ENCODE measurements at places on chromosomes 6 and 20.

- DNase-seq, result no peak
Measured at GRCh38 chr20:19786311-19786710, 28.3 kb downstream of the RIN2 start.

DNA sequence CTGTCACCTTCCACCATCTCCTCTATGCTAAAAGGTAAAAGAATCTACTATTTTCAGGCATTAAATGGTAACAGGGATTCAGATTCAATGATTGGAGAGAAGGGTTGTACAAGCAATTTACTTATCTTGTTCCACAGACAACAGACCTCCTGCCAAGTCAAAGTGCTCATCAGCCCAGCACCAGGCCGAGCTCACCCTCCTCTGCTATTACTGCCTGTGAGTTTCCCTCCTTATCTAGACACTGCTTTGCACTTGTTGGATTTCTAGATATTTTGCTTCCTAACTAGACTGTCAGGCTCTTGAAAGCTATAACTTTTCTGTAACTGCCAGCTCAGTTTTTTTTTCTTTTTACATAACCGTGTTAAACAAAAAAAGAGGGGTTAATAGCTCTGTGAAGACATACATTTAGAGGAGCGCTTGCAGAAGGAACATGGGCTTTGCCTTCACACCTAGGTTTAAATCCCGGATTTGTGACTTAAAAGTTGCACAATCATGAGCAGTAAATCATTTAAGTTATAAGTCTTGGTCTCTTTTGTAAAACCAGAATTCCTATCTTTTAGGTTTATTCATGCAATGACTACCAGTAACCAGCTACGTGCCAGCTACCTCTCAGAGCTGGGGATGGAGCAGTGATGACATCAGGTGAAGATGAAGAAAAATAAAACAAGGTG is 1.1 kb upstream of the FAM162B start:
- no peak for DNase-seq

DNA sequence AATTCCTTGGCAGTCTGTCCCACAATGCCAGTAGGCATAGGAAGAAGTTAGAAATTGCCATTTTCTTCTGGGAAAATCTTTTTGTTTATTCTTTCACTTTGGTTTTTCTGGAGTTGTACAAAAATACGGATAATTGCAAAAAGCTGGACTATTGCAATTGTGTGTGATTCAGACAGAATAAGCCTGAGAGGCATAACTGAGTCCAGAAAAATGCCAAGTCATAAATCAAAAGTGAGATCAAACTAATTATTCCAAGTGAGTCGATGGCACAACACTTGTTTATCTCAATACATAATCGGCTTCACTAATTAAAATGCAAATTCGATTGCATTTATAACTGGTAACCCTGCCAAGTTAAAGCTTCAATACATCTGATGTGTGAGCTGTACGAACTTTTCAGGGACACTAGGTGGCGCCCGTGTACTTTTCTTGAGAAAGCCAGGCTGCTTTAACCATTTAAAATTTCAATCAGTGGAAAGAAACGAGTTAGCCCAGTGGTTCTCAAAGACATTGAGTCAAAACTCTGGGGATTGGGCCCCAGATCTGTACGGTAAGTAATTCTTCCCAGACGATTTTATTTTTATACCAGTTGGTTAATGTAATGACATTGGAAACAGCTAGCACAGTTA is 102.6 kb downstream of the LAMP5 start:
- DNase-seq, result peak; percentile 21

DNA sequence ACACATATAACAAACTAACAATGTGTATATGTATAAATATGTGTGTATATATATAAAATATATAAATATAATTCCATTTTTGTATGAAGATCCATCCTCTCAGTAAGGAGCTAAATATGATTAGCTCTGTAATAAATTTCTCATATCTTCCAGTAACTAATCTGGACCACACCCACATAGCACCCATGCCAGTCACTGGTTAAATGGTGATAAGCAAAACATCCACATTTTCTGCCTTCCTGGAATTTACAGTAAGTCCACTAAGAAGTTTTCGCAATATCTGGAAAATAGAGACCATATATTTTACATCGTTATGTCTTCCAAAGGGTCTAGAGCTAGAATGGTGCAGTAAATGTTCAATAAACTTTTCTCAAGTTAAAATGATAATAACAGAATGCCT is 151.5 kb upstream of the STMND1 start:
- no peak for DNase-seq

DNA sequence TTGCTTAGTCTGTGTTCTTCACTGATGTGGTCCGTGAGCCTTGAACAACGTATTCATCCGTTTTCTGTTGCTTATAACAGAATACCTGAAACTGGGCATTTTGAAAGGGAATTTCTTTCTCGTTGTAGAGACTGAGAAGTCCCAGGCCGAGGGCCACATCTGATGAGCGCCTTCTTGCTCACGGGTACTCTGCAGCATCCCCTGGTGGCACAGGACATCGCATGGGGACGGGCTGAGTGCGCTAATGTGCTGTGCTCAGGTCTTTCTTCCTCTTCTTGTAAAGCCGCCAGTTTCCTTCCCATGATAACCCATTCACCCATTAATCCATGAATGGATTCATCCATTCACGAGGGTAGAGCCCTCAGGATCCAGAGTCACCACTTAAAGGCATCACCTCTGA is 161.0 kb downstream of the NFATC2 start:
- DNase-seq, result no peak

DNA sequence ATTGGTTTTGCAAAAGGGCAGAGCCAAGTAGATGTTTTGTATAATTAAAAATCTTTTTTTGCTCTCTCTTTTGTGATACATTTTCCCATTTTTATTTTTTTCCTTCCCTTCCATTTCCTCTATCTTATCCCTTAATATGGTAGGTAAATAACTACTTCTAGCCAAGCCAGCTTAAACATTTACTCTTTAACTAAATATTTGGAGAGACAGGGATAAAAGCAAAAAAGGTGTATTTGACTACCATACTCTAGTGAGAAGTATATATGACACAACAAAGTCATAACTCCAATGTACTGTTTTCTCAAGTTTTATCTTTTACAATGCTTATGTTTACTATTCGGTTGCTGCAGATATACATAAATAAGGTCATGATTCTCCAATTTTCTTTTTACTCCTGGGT is 154.7 kb downstream of the HIVEP2 start:
- no peak for DNase-seq

DNA sequence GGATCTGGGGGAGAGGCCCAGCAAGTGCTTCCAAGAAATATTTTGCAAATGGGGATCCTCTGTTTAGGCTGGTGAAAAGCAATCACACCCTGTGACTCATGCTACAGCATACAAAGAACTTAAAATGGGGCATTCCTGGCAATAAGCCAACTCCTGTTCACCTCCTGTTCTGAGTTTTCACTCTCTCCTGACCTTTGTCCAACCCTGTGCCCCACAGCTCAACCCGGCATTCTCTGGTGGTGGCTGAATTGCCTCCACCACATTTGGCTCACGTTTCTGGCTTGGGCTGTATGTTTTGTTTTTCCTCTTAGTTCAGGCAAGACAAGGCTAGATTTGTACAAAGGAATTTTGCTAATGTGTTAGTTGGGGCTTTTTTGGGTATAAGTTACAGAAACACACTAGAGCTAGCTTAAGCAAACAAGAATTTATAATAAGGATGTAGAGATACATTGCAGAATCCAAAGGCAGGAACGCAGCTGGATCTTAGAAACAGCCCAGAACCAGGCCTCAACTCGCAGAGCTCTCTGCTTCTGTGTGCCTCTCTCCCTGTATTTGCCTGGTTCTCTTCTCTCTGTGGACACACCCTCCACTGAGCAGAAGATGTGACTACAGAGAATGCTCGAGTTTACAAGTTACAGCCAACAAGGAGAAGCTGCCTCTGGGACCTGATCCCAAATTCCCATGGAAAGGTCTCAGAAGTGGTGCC is 9.4 kb downstream of the ABCC10 start:
- DNase-seq, result no peak

GRCh38 chr20:7269452-7269851 is 502.0 kb downstream of the BMP2 start:
- no peak for DNase-seq

DNA sequence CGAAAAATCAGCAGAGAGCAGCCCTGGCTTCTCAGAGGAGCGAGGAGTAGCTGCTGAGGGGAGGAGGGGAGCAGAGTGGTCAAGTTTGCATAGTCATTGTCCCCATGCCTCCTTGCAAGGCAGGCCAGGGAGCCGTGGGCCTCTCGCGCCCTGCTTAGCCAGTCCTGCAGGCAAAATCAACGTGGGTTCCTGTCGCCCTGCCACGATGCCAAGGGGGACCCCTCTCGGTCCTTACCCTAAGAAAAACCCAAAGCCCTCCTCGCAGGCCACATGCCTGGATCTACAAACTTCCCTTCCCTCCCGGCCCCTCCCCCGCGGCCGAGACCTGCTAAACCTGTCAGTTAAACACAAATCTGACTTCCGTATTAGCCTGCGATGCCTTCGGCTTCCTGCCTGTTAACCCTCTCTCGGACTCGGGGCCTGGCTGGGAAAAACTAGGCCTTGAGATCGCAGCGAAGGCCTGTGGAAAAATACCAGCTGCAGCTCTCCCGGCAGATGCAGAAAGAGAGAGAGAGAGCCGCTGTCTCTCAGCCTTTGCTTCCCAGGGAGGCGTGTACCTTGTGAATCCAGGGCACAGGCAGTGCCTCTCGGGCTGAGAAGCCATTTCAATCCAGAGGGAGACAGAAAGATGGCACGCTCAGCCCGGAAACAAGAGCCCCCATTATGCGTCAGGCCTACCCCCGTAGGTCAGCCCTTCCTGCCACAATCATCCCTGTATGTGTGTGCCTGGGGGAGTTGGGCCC is 968 bp upstream of the ZMYND8 start:
- DNase-seq, result peak; percentile 50

GRCh38 chr6:16148498-16148897 is 19.6 kb downstream of the MYLIP start:
- no peak for DNase-seq

DNA sequence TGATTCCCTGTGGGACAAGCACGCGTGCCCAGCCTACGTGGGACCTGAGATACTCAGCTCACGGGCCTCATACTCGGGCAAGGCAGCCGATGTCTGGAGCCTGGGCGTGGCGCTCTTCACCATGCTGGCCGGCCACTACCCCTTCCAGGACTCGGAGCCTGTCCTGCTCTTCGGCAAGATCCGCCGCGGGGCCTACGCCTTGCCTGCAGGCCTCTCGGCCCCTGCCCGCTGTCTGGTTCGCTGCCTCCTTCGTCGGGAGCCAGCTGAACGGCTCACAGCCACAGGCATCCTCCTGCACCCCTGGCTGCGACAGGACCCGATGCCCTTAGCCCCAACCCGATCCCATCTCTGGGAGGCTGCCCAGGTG is 11.9 kb upstream of the RBCK1 start:
- no peak for DNase-seq
